ENCODE measurements at places on chromosomes 12 and 14.

DNA sequence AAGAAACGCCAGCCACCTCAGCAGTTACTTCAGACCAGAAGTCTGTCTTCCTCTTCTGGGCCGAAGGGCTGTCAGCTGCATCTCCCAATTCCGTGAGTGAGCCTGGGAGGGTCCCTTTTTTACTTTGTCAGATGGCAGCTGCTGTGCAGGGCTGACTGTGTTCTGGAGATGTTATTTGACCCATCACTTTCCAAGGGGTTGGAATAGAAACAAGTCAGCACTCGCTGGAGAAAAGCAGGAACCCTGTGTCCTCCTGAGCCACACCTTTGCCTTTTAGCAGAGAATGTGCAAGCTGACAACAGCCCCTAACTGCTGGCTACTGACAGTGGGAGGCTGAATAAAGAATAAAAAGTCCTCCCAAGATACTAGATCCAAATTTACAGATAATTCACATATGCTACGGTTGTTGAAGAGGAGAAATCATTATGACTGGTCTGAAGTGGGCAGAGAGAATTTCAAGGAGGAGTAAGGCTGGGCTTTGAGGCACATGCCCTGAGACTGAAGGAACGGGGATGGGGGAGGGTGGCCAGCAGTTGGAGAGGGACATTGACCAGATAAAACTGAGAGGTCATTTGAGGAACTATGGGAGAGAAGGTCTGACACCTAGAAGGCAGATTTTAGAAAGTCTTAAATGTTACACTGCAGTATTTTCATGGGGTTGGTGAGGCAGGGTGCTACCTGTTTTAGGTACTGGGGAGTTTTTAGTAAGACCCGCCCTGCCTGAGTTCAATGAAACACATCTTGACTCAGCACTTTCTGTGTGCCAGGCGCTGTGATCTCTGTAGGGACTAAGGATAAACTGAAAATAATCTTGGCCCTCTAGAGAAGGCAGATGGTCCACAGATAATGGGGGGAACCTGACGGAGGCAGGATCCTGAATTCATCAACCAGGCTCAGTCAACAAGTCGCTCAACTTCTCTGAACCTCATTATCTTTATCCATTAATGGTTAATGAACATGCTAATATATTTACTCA, 27.4 kb downstream of the FAM234B start:
- no peaks in the 10 kb centered on the region for H3K27me3 ChIP-seq
- H3K4me3 ChIP-seq, result no peak overlapping the region
- DNase-seq, result no peak
- H3K27ac ChIP-seq, result no peak overlapping the region
- peaks cover 10% of the 10 kb centered on the region for H3K36me3 ChIP-seq
- H3K4me1 ChIP-seq, result no peaks in the 10 kb centered on the region

- no peak overlapping the region for H3K27ac ChIP-seq
- no peaks in the 10 kb centered on the region for H3K36me3 ChIP-seq
- no peak for DNase-seq
- peaks cover 6% of the 10 kb centered on the region for H3K4me1 ChIP-seq
- H3K4me3 ChIP-seq, result no peak overlapping the region
Measured at GRCh38 chr12:110577864-110578693, 5.0 kb downstream of the PPTC7 start.

DNA sequence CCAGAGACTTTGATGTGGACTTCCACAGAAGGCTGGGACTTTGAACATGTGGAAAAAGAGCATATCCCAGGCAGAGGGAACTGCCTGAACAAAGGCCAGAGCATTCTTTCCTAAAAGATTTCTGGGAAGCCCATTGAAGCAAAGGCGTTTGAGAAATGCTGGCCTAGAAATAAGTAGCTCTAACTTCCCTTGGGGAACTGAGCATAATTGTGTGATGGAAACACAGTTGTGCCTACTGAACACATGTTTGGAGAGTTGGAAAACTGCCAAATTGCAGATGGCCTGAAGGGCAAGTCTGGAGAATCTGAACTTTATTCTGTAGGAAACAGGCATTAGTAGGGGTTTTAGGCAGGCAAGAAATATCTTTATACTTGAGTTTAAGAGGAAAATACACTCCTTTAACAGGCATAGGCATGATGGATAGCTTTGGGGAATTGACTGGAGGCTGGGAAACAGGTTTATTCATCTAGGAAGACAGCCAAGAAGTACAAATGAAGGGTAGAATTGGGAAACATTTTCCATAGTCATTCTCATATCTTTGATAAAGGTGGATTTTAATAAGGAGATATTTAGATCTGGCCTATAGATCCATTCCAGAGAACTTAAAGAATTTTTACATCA, 134.1 kb downstream of the TPH2 start:
- no peak overlapping the region for H3K27ac ChIP-seq
- no peaks in the 10 kb centered on the region for H3K4me1 ChIP-seq

GRCh38 chr14:105929327-105930081, 403.1 kb downstream of the TMEM121 start:
- H3K4me1 ChIP-seq, result no peaks in the 10 kb centered on the region
- H3K36me3 ChIP-seq, result no peaks in the 10 kb centered on the region
- H3K4me3 ChIP-seq, result no peak overlapping the region
- DNase-seq, result no peak
- H3K27me3 ChIP-seq, result no peaks in the 10 kb centered on the region

DNA sequence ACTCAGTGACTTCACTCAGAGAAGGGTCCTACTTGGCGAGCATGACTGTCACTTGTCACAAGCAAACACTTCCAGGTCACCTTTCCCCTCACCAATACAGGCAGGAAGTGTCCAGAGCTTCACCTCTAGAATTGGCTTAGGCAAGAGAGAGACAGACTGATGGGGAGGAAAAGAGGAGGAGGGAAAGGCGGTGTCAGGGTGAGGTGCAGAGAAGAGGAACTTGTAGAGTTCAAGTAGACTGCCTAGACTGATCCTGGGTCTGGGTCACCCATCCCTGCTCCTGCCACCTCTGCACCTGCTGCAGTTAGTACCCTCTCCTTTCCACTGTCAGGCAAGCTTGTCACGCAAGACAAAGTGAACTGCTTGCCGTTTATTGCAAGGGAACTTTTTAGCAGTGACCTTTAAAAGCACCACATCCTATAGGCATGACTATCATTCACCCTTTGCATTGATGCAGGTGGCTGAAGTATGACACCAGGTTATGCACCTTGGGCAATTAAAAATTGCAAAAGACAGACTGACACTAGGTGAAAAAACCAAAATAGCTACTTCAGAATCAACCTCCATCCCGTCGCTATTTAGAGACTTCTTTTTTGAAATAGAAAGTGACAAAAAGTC, 292.4 kb downstream of the SYT1 start:
- no peaks in the 10 kb centered on the region for H3K36me3 ChIP-seq
- DNase-seq, result no peak
- H3K27ac ChIP-seq, result no peak overlapping the region
- no peak overlapping the region for H3K4me3 ChIP-seq

DNA sequence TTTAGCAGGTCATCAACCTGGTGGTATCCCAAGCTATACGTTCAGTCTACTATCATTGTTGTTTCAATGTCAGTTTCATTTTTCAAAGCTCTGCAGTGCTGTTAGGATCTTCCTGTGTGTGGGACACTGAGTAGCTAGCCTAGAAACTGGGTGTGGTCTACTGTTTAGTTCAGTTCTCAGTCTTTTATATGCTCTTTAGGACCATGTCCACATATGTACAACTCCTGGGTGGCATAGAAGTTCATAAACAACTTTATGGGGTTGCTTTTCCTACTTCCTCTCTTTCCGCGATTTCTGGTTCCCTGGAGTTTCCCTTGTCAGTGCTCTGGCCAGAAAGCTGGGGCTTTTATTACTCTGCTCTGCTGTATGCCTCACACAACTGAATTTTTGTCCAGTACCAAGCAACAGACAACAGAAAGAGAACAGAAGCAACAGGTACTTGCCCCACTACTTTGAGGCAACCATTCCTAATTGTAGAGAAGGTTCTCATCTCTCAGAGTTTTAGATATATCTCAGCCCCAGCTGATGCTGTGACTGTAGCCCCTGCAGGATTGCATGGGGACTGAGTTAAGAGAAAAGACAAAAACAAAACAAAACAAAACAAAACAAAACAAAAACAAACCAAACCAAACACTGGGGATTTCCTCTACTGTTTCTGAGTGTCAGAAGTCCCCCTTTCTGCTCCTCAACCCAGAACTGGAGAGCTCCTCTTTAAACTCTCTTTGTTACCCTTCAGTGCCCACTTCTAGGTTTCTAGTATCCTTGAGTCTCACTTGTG, 30.3 kb downstream of the MIS18BP1 start:
- H3K27me3 ChIP-seq, result no peaks in the 10 kb centered on the region
- H3K4me3 ChIP-seq, result no peak overlapping the region
- H3K4me1 ChIP-seq, result no peaks in the 10 kb centered on the region
- no peak for DNase-seq

GRCh38 chr14:77897374-77897773, 97.5 kb downstream of the ADCK1 start:
- no peaks in the 10 kb centered on the region for H3K36me3 ChIP-seq
- no peak for DNase-seq
- H3K27me3 ChIP-seq, result no peaks in the 10 kb centered on the region
- no peak overlapping the region for H3K27ac ChIP-seq
- H3K4me1 ChIP-seq, result no peaks in the 10 kb centered on the region

GRCh38 chr14:60348211-60348610, 99.2 kb downstream of the PPM1A start:
- H3K27me3 ChIP-seq, result peaks cover 99% of the 10 kb centered on the region
- H3K36me3 ChIP-seq, result no peaks in the 10 kb centered on the region
- no peak overlapping the region for H3K27ac ChIP-seq
- DNase-seq, result no peak
- no peak overlapping the region for H3K4me3 ChIP-seq

GRCh38 chr12:64858882-64859605, 34.6 kb downstream of the TBC1D30 start:
- no peaks in the 10 kb centered on the region for H3K4me1 ChIP-seq
- H3K36me3 ChIP-seq, result no peaks in the 10 kb centered on the region
- no peak overlapping the region for H3K27ac ChIP-seq

DNA sequence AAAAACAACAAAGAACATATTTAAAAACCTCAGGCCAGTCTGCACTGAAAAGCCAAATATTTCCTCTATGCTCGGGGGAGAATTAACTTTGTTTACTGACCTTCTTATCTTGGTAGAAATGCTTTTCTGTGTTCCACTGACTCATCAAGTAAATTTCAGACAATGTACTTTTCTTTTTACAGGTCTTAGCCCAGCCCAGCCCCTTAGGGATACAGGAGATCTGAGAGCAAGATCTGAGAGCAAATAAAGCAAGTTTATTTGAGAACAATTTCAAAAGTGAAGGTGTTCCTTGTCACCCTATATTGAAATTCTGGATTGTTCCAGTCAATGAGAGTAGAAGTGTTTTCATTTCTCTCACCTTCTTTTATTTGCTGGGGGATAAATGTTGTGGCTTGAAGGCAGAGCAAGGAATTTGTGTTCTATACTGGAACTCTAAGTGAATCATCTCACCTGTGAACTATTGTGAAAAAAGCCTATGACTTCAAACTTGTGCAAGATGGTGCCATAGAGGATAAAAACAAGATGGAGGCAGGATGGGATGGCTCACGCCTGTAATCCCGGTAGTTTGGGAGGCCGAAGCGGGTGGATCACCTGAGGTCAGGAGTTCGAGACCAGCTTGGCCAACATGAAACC, 7.9 kb upstream of the GPRC5A start:
- no peaks in the 10 kb centered on the region for H3K36me3 ChIP-seq
- H3K27ac ChIP-seq, result no peak overlapping the region
- no peaks in the 10 kb centered on the region for H3K4me1 ChIP-seq
- H3K27me3 ChIP-seq, result no peaks in the 10 kb centered on the region
- no peak for DNase-seq
- no peak overlapping the region for H3K4me3 ChIP-seq

- H3K36me3 ChIP-seq, result no peaks in the 10 kb centered on the region
- no peak overlapping the region for H3K4me3 ChIP-seq
- no peak overlapping the region for H3K27ac ChIP-seq
- no peak for DNase-seq
- H3K27me3 ChIP-seq, result no peaks in the 10 kb centered on the region
Measured at GRCh38 chr12:1853716-1854115, 33.4 kb downstream of the LRTM2 start.

DNA sequence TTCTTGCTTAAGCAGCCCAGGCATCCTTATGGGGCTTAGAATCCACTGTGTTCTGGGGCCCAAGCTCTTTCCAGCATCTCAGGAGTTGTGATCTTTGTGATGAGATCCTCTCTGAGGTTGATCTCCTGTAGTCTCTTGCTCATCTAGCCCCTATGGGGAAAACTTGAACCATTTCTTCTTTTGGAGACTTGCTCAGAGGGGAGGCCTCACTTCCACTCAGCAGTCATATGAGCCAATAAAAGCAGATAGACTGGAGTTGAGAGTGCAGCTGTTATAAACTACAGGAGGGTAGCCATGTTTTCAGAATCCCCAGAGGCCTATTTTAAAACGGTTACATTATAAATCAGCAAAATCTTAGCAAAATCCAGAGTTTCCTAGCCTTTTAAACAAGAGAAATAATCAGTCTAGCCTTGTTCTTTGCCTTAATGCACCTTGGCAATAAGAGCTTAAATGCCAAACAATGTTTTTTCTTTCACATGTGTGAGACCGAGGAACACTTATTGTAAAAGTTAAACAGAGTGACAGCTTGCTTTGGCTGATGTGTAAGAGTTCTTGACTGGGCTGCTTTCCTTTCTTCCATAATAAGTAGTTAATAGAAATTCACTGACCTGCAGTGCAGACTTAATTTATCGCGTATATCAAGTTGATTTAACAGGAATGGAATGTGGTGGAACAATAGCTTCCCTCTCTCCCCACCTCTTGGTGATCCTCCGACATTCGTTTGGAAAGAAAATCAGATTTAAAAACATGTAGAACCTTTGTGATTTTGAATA, 168.3 kb downstream of the NEDD1 start:
- peaks cover 6% of the 10 kb centered on the region for H3K4me1 ChIP-seq
- no peaks in the 10 kb centered on the region for H3K36me3 ChIP-seq
- no peaks in the 10 kb centered on the region for H3K27me3 ChIP-seq
- H3K4me3 ChIP-seq, result no peak overlapping the region
- H3K27ac ChIP-seq, result peak overlapping the region; percentile 78

DNA sequence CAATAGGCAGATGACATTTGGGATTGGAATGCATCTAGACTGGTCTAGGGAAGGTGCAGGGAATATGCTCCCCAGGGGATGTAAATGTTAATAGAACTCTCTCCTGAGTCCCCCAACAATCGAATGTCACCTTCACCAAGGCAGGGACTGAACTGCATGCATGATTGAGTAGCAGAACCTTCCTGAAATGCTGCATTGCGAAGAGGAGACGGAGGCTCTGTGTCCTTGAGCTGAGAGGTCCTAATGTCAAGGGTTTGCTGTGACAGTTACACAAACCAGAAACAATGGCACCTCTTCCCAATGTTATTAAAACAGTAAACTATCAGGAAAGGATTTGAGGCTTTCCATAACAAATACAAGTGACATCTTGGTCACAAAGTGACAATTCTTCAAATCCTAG, 117.5 kb upstream of the SFSWAP start:
- peaks cover 31% of the 10 kb centered on the region for H3K4me1 ChIP-seq
- no peak overlapping the region for H3K4me3 ChIP-seq
- DNase-seq, result no peak
- H3K36me3 ChIP-seq, result no peaks in the 10 kb centered on the region
- H3K27ac ChIP-seq, result no peak overlapping the region

- no peak for DNase-seq
- no peak overlapping the region for H3K27ac ChIP-seq
Measured at GRCh38 chr12:113555226-113555625, 83.6 kb upstream of the LHX5 start.

GRCh38 chr12:93413064-93413463, 28.7 kb downstream of the UBE2N start:
- DNase-seq, result no peak
- no peaks in the 10 kb centered on the region for H3K27me3 ChIP-seq
- peaks cover 44% of the 10 kb centered on the region for H3K36me3 ChIP-seq
- no peak overlapping the region for H3K27ac ChIP-seq

GRCh38 chr14:59333668-59334067, 131.5 kb downstream of the GPR135 start:
- H3K4me1 ChIP-seq, result peaks cover 20% of the 10 kb centered on the region
- DNase-seq, result no peak
- H3K36me3 ChIP-seq, result peaks cover 2% of the 10 kb centered on the region

Measured in neuronal stem cell (in vitro differentiated cells).